Thymus (tissue), 14 donors: ENCODE measurements at places on chromosomes 3 and 15. TPM values are rescaled to one million over a fixed set of nuclear protein-coding genes. Genes with fewer than 3 reads are reported as not detected.

- peak overlapping the region; percentile 97 for H3K4me3 ChIP-seq
- DNase-seq = no peak
- no peak overlapping the region for H3K27ac ChIP-seq
- no peaks in the 10 kb centered on the region for H3K36me3 ChIP-seq
- H3K4me1 ChIP-seq = peaks cover 4% of the 10 kb centered on the region
These were observed 681 bp downstream of the CHMP2B start for GRCh38 chr3:87227835-87228144.

The WDR93 gene
- 0.09 TPM for total RNA-seq

- no peak for DNase-seq
- no peaks in the 10 kb centered on the region for H3K4me1 ChIP-seq
- no peaks in the 10 kb centered on the region for H3K36me3 ChIP-seq
These were observed 230.1 kb downstream of the UBE3A start for GRCh38 chr15:25208735-25209134.

DNA sequence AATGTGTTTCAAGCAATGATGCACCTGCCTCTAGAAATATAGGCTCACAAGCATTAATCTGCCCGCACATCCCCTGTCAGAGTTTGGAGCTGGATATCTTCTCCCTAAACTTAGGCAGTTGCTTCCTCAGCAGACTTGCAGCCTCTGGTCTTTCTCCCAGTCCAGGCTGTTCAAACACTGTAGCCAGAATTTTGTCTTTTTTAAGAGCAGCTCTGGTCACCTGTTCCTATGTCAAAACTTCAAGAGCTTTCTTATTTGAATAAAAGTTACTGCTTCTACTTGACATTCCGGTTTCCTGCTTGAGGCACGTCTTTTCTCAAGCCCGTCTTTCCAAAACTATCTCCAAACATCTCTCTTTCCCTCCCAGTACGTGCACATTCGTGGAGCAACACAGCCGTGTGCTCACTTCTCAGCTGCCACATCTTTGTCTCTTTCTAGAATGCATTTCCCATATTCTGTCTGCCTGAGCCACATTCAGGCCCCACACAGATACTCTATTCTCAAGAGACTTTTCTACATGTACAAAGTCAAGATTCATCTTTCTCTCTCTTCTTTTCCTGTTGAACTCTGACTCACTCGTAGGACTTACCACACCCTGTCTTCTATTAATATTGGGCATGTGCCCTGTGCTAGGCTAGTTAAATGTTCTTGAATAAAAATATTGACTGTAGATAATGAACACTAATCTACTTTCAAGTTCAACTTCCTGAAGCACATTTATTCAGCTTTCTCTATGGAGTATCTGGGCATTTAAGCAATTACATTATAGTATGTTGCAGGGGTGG, 307.7 kb upstream of the SOX2 start:
- no peaks in the 10 kb centered on the region for H3K27me3 ChIP-seq
- no peak overlapping the region for H3K27ac ChIP-seq
- H3K36me3 ChIP-seq = no peaks in the 10 kb centered on the region
- no peaks in the 10 kb centered on the region for H3K4me1 ChIP-seq

The RASA2 gene
- 16.0 TPM for total RNA-seq

The SLC22A14 gene
- total RNA-seq = 0.05 TPM

The XCR1 gene
- 4.2 TPM for total RNA-seq

GRCh38 chr3:52190294-52191074, 7.5 kb upstream of the ALAS1 start:
- H3K36me3 ChIP-seq = no peaks in the 10 kb centered on the region
- no peak overlapping the region for H3K27ac ChIP-seq
- no peak overlapping the region for H3K4me3 ChIP-seq
- H3K27me3 ChIP-seq = no peaks in the 10 kb centered on the region
- DNase-seq = no peak

The ZNF80 gene
- total RNA-seq = 0.09 TPM

DNA sequence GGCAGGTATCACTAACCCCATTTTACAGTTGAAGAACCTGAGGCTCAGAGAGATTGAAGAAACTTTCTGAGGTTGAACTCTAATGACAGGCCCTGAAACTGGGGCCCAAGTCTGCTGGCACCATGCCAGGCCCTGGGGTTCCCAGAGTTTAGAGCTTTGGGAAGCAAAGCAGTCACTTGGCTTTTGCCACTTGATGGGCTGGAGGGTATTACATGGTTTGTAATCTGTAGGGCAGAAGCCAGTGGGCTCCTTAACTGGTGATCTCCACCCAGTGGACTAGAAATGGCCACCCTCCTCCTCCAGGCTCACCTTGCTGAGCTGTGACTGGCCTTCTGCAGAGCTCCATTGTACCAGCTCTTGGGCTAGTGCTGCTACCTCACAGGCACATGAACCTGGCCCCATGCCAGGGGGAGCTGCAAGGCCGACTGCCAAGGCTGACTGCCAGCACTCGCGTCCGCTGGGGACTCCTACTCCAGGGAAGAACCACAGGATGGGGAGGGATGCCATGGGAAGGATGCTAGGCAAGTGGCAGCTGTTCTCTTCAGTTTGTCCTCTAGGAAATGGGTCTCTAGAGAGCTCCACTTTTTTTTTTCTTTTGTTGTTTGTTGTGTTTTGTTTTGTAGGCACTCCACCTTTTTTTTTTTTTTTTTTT, 104.8 kb downstream of the ETFA start:
- H3K4me1 ChIP-seq = peaks cover 4% of the 10 kb centered on the region
- H3K36me3 ChIP-seq = peaks cover 8% of the 10 kb centered on the region
- no peak overlapping the region for H3K27ac ChIP-seq
- H3K27me3 ChIP-seq = no peaks in the 10 kb centered on the region

DNA sequence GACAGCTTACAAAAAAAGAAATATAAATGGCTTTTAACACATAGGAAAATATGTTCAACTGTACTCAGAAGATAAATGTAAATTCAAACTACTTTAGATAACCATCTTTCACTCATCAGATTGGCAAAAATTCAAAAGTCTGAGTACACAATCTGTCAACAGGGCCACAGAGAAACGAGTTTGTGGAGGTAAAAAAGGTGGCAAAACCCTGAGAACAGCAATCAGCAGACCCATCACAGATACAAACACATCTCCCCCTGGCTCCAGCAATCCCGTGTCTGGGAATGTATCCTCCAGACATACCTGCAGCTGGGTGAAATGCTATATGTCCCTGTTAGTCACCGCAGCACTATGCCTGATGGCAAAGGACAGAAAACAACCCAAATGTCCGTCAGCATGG, 149.5 kb downstream of the OSBPL10 start:
- DNase-seq = no peak
- no peaks in the 10 kb centered on the region for H3K4me1 ChIP-seq
- no peak overlapping the region for H3K27ac ChIP-seq
- H3K27me3 ChIP-seq = no peaks in the 10 kb centered on the region

DNA sequence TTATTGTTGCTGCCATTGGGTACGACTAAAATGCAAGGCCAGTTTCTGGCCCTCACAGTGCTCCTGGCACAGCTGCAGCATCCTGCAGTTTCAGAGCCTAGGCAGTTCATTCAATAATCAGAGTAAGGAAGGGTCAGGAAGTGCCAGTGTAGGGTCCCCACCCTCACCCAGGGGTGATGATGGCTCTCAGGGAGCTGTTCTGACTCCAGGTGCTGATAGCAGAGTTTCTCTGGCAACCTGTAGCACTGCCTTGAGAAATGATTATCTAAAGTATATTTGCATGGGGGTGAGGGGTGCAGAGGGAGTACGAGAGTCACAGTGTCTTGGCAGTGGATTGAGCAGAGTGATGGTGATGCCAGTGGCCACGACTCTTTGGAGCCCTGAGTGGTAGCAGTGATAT, 15.5 kb upstream of the IL16 start:
- no peak overlapping the region for H3K4me3 ChIP-seq
- H3K4me1 ChIP-seq = no peaks in the 10 kb centered on the region
- H3K27me3 ChIP-seq = peaks cover 8% of the 10 kb centered on the region
- no peak for DNase-seq
- H3K36me3 ChIP-seq = no peaks in the 10 kb centered on the region

DNA sequence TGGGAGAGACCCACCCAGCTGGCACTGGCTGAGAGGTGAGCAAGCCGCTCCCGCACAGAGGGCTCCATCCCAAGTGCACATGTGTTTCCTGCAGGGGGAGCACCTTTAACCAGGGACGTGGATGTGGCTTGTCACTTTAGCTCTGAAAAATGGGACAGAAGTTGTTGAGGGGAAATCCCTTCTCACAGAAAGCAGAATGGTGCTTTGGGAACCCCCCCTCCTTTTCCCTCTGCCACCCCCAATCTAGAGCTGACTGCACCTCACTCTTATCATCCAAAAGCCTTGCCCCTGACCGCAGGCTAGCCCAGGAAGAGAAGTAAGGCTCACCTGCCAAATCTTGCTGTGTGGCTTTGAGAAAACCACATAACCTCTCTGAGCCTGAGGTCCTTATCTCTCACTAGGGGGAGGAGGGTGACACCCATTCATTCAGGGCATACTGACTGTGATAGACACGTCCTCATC, 77.9 kb downstream of the RPN1 start:
- peaks cover 2% of the 10 kb centered on the region for H3K27me3 ChIP-seq
- no peak overlapping the region for H3K27ac ChIP-seq
- no peak overlapping the region for H3K4me3 ChIP-seq
- no peaks in the 10 kb centered on the region for H3K36me3 ChIP-seq
- no peak for DNase-seq

- no peak for DNase-seq
- no peaks in the 10 kb centered on the region for H3K27me3 ChIP-seq
- H3K4me1 ChIP-seq = no peaks in the 10 kb centered on the region
- no peak overlapping the region for H3K27ac ChIP-seq
- no peaks in the 10 kb centered on the region for H3K36me3 ChIP-seq
These were observed 178.7 kb downstream of the THRB start for GRCh38 chr3:24315971-24316370.

- H3K36me3 ChIP-seq = no peaks in the 10 kb centered on the region
- peaks cover 2% of the 10 kb centered on the region for H3K27me3 ChIP-seq
- no peak for DNase-seq
- H3K27ac ChIP-seq = no peak overlapping the region
These were observed 10.4 kb upstream of the GREM1 start for GRCh38 chr15:32707436-32707835.

- H3K4me1 ChIP-seq = no peaks in the 10 kb centered on the region
- DNase-seq = no peak
- H3K36me3 ChIP-seq = no peaks in the 10 kb centered on the region
These were observed 28.4 kb upstream of the EPHB3 start for GRCh38 chr3:184532940-184533732.

GRCh38 chr3:177201700-177202397, 4.6 kb upstream of the TBL1XR1 start:
- peaks cover 9% of the 10 kb centered on the region for H3K4me1 ChIP-seq
- no peak for DNase-seq
- H3K4me3 ChIP-seq = peak overlapping the region; percentile 34
- peak overlapping the region; percentile 86 for H3K27ac ChIP-seq

DNA sequence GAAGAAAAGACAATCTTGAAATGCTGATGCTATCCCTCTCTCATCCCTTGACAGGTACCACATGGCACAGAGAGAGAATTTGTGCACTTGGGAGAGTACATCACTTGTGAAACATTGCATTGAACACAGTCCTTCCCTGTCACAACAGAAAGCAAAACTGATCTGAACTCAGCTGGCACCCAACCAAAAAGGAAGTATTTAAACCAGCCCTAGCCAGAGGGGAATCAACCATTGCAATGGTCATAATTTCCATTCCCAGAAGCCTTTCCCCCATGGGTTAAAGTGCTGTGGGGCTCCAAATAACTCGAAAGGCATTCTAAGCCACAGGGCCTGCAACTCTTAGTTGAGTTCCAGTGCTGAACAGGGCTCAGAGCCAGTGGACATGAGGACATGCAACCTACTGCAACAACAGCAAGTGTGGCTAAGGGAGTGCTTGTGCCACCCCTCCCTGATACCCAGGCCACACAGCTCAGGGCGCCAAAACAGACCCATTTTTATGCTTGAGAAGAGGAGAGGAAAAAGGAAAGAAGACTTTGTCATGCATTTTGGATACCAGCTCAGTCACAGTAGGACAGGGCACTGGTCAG, 530.8 kb upstream of the BCHE start:
- no peak for DNase-seq
- no peaks in the 10 kb centered on the region for H3K36me3 ChIP-seq
- no peaks in the 10 kb centered on the region for H3K27me3 ChIP-seq
- H3K4me3 ChIP-seq = no peak overlapping the region
- no peak overlapping the region for H3K27ac ChIP-seq

GRCh38 chr3:85678713-85679112, 719.9 kb downstream of the CADM2 start:
- H3K27me3 ChIP-seq = no peaks in the 10 kb centered on the region
- no peak overlapping the region for H3K4me3 ChIP-seq
- DNase-seq = no peak
- H3K27ac ChIP-seq = no peak overlapping the region

The CAPN3 gene
- 2.4 TPM for total RNA-seq

DNA sequence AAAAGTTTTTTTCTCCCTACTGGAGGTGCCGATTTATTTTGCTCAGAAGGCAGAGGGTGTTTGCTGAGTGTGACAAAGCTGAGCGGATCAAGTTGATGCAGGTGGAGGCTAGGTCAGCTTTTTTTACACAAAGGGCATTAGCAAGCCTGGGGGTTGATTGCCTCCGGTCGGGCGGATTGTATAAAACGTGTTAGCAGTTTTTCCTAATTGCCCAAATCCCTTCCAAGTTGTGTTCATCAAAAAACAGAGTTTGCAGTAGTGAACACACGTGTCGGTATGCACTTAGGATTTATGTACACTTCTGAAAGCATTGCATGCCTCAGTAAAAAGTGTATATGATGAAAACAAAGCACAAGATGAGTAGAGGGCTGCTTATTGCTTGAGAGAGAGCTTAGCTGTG, 2.6 kb downstream of the GPR160 start:
- H3K36me3 ChIP-seq = no peaks in the 10 kb centered on the region
- H3K4me1 ChIP-seq = peaks cover 24% of the 10 kb centered on the region
- H3K4me3 ChIP-seq = no peak overlapping the region
- peaks cover 14% of the 10 kb centered on the region for H3K27me3 ChIP-seq

DNA sequence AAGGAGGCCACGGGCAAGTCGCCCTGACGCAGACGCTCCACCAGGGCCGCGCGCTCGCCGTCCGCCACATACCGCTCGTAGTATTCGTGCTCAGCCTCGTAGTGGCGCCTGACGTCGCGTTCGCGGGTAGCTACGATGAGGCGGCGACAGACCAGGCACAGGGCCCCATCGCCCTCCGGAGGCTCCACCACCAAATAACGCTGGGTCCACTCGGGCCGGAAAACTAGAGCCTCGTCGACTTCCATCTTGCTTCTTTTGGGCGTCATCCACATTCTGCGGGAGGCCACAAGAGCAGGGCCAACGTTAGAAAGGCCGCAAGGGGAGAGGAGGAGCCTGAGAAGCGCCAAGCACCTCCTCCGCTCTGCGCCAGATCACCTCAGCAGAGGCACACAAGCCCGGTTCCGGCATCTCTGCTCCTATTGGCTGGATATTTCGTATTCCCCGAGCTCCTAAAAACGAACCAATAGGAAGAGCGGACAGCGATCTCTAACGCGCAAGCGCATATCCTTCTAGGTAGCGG, at the start of gene EPM2AIP1:
Gene EPM2AIP1, minus strand, starts transcription at position 326 of the 520 bp plus-strand sequence. Its CDS starts 54 bp downstream, at position 272.
- H3K4me3 ChIP-seq = peak within 1 kb of the TSS; percentile 82
- no peaks in the 10 kb centered on the region for H3K27me3 ChIP-seq
- peaks cover 3% of the 10 kb centered on the region for H3K36me3 ChIP-seq
- H3K4me1 ChIP-seq = peaks cover 12% of the 10 kb centered on the region
- peak within 1 kb of the TSS; percentile 97 for H3K27ac ChIP-seq
- DNase-seq = no peak

GRCh38 chr15:88513195-88513594, 33.3 kb downstream of the DET1 start:
- H3K36me3 ChIP-seq = peaks cover 2% of the 10 kb centered on the region
- H3K4me3 ChIP-seq = no peak overlapping the region
- no peak overlapping the region for H3K27ac ChIP-seq
- H3K27me3 ChIP-seq = no peaks in the 10 kb centered on the region
- no peak for DNase-seq

GRCh38 chr3:72340056-72340455, 508.2 kb downstream of the SHQ1 start:
- H3K27me3 ChIP-seq = no peaks in the 10 kb centered on the region
- H3K4me3 ChIP-seq = no peak overlapping the region
- H3K27ac ChIP-seq = no peak overlapping the region
- no peak for DNase-seq
- H3K36me3 ChIP-seq = no peaks in the 10 kb centered on the region
